Left ventricle myocardium inferior (tissue), 1 donor: ENCODE measurements at places on chromosomes 3 and 15. TPM values are rescaled to one million over a fixed set of nuclear protein-coding genes. Genes with fewer than 3 reads are reported as not detected.

DNA sequence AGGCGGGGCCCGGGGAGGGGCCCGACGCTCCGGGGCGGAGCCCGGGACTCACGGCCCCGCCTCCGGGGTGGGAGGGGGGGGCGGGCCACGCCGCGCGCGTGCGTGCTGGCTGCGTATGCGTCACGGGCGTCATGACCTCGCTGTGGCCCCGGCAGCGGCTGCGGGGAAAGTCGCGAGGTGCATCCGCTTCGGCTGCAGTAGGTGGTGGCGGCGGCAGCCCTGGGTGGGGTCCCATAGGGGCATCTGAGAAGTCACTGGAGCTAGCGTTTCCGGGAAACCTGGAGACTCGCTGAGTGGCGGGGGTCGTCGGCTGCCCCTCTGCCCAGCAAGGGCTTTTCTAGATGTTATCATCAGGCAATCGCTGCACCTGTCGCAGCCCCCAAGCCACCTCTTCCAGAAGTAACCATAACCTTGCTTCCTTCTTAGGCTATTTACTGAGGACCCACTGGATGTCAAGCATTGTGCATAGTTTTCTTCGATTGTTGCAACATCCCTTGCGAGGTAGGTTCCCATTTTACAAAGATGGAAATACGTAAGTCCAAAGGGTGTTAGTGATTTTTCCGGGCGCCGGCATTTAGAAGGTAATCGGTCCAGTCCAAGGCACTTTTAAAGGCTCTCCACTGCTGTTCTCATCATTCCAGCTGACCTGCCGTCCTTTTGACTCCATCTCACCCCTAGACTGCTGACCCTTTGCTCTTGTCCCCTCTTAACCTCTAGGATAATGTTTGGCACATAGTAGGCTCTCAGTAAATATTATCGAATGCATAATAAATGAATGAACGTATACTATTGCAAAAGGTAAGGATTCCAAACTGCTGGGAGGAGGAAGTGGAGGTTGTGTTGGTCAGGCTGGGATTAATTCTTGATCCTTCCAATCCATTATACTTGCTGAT, at the start of gene GDPGP1:
Gene GDPGP1 (plus strand): TSS at position 114 of the 893 bp plus-strand sequence. CDS start 6,700 bp downstream, outside the sequence.
- DNase-seq: no peak
- no peaks in the 10 kb centered on the region for H3K27me3 ChIP-seq
- peaks cover 53% of the 10 kb centered on the region for H3K4me1 ChIP-seq
- H3K27ac ChIP-seq: peak within 1 kb of the TSS; percentile 92
- peak within 1 kb of the TSS; percentile 74 for H3K4me3 ChIP-seq

UNC13C gene
- total RNA-seq: 0.22 TPM

- H3K27me3 ChIP-seq: no peaks in the 10 kb centered on the region
- H3K4me1 ChIP-seq: peaks cover 11% of the 10 kb centered on the region
- no peak overlapping the region for H3K4me3 ChIP-seq
- no peak for DNase-seq
Observed at GRCh38 chr15:82832601-82833361, 23.4 kb downstream of the WHAMM start.

GRCh38 chr15:77026501-77027110, 31.7 kb downstream of the PSTPIP1 start:
- H3K4me1 ChIP-seq: peaks cover 25% of the 10 kb centered on the region
- no peak overlapping the region for H3K4me3 ChIP-seq
- no peaks in the 10 kb centered on the region for H3K36me3 ChIP-seq

DNA sequence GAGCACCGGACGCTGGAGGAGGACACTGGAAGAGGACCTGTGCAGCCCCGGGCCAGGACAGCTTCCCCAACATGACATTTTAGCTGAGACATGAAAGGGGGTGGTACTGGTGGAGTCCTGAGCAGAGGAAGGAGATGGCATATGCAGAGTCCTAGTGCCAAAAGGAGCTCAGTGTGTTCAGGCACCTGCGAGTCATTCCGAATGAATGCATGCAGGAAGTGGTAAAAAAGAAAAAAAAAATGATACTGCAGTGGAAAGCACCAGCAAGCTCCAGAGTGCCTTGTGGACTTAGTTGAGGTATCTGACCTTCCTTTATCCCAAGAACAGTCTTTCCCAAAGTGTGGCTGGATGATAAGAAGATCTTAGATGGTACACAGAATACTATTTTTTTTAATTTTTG, 6.6 kb upstream of the ZNF148 start:
- peaks cover 5% of the 10 kb centered on the region for H3K27me3 ChIP-seq
- H3K27ac ChIP-seq: no peak overlapping the region
- no peaks in the 10 kb centered on the region for H3K36me3 ChIP-seq
- no peak overlapping the region for H3K4me3 ChIP-seq
- no peaks in the 10 kb centered on the region for H3K4me1 ChIP-seq

- H3K27me3 ChIP-seq: no peaks in the 10 kb centered on the region
- H3K4me1 ChIP-seq: peaks cover 11% of the 10 kb centered on the region
- DNase-seq: no peak
- H3K36me3 ChIP-seq: no peaks in the 10 kb centered on the region
Observed at GRCh38 chr3:32226875-32227500, 11.5 kb upstream of the CMTM8 start.

CCDC12 gene
- 31.0 TPM for total RNA-seq

GRCh38 chr3:56858331-56858730, 56.6 kb upstream of the ARHGEF3 start:
- no peak overlapping the region for H3K4me3 ChIP-seq
- H3K27me3 ChIP-seq: no peaks in the 10 kb centered on the region
- peaks cover 15% of the 10 kb centered on the region for H3K4me1 ChIP-seq
- H3K27ac ChIP-seq: no peak overlapping the region
- H3K36me3 ChIP-seq: no peaks in the 10 kb centered on the region

DNA sequence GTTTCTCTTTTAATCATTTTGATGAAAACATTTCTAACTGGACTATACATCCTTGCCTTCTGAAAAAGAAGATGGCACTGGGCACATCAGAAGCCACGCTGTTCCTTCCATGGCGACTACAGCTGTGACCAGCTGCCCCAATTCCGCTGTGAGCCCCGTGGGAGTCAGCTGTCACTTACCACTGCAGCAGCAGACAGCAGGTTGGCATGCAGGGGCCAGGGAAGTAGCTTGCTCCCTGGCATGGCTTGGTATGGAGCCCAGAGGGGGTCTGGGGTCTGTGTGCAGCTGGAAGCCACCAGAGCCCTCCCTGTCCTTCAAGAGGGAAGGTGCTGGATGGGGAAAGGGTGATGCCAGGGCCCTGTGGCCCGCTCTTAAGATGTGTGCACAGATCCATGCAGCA, 4.5 kb upstream of the ZXDC start:
- peaks cover 7% of the 10 kb centered on the region for H3K4me1 ChIP-seq
- no peaks in the 10 kb centered on the region for H3K36me3 ChIP-seq
- H3K27ac ChIP-seq: no peak overlapping the region
- H3K4me3 ChIP-seq: no peak overlapping the region
- H3K27me3 ChIP-seq: no peaks in the 10 kb centered on the region
- no peak for DNase-seq

- no peaks in the 10 kb centered on the region for H3K4me1 ChIP-seq
- no peak overlapping the region for H3K4me3 ChIP-seq
- H3K27me3 ChIP-seq: no peaks in the 10 kb centered on the region
- peaks cover 11% of the 10 kb centered on the region for H3K36me3 ChIP-seq
Observed at GRCh38 chr3:47752716-47753115, 29.0 kb downstream of the SMARCC1 start.

- H3K27me3 ChIP-seq: peaks cover 63% of the 10 kb centered on the region
- H3K27ac ChIP-seq: no peak overlapping the region
- peak overlapping the region; percentile 51 for H3K4me3 ChIP-seq
- H3K4me1 ChIP-seq: peaks cover 9% of the 10 kb centered on the region
- H3K36me3 ChIP-seq: no peaks in the 10 kb centered on the region
Observed at GRCh38 chr15:45134682-45135604, 5.1 kb downstream of the DUOX1 start.

DNA sequence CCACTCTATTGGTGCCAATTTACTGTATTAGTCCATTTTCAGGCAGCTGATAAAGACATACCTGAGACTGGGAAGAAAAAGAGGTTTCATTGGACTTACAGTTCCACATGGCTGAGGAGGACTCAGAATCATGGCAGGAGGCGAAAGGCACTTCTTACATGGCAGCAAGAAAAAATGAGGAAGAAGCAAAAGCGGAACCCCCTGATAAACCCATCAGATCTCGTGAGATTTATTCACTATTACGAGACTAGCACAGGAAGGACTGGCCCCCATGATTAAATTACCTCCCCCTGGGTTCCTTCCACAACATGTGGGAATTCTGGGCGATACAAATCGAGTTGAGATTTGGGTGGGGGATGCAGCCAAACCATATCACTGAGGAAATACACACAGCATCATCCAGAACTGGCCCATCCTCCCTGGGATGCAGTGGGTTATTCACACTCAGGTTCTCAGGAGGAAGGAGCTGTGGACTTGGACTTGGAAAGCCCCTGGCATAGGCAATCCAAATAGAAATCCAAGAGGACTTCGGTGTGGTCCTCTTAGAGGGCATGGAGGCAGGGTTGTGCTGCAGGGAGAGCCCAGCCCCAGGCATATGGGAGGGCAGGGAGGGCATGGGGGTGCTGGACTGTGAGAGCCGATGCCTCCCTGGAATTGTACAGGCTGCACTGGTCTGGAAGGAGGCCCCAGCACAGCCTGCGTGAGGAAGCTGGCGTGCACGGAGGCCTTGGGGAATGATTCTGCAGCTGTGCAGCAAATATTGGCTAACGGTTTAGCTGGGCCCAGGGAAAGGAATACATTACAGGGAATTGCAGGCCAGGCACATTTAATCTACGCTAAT, 62.9 kb downstream of the EFCAB12 start:
- H3K27ac ChIP-seq: peak overlapping the region; percentile 43
- no peak for DNase-seq
- no peak overlapping the region for H3K4me3 ChIP-seq
- no peaks in the 10 kb centered on the region for H3K27me3 ChIP-seq
- no peaks in the 10 kb centered on the region for H3K36me3 ChIP-seq

NDUFAF3 gene
- total RNA-seq: 159 TPM

TFG gene
- total RNA-seq: 114 TPM

DNA sequence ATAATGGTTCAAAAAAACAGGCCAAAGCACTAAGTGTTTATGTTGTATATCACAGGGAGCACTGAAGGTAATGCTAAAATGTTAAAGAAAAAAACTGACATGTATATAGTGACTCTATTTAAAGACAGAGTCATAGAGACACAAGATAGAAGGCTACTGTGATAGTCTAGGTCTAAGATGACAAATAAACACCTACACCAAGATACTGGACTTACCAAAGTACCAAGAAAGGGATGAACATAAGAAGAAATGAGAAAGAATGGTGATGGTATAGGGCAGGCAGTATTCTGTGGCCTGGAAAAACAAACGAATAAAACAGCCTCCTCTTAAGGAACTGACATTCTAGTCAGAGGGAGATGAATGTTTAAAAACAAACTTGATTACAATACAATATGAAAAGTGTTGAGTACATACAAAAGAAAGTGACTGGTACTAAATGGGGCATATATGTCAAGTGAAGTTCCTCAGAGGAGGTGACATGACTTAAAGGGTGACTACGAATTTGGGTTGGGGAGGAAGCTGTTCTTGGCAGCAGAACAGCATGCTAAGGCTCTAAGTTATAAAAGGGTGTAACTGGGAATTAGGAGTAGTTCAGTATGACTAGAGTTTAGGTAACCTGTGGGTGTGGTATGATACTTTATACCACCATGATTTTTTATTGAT, 5.9 kb downstream of the ABHD10 start:
- no peaks in the 10 kb centered on the region for H3K27me3 ChIP-seq
- H3K27ac ChIP-seq: no peak overlapping the region
- H3K36me3 ChIP-seq: peaks cover 29% of the 10 kb centered on the region
- no peak overlapping the region for H3K4me3 ChIP-seq

- no peaks in the 10 kb centered on the region for H3K36me3 ChIP-seq
- DNase-seq: no peak
- no peaks in the 10 kb centered on the region for H3K27me3 ChIP-seq
Observed at GRCh38 chr3:194244167-194244566, 107.0 kb downstream of the CPN2 start.

PCSK6 gene
- total RNA-seq: 28.6 TPM

DNA sequence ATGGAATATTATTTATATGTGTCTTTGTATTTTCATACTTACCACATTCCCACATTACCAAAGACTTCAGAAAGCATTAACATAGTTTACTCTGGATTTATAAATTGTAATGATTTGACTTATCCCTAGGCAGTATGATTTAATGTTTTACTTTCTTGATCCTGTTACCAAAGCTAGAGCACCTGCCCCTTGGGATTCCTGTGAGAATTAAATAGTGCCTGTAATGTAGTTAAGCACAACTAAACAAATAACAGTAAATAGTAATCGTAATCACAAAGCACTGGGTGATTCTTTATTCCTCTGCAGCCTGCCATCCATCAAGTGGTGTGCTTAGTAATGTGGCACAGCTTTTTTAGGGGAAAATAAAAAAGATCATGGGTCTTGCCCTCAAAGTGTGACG, 39.1 kb downstream of the ATP2C1 start:
- H3K36me3 ChIP-seq: peaks cover 12% of the 10 kb centered on the region
- no peak for DNase-seq
- H3K4me3 ChIP-seq: no peak overlapping the region
- no peaks in the 10 kb centered on the region for H3K27me3 ChIP-seq

C15orf40 gene
- 10.4 TPM for total RNA-seq

DNA sequence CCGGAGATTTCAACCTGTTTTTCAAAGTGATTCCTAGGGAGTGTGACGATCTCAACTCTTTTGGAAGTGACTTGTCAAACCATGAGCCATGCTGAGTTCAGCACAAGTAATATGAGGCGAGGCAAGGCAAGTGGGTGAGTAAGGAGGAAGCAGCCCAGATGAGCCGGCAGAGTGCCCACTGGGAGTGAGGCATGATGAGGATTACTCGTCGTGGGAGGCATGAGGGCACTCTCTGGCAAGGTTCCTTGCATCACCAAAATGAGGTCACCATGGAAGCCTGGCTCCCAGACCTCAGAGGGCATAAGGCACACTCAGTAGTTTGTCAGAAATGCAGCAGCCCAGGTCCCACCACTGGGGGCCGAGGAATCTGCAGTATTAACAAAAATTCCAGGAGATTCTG, 636.1 kb downstream of the MAGI1 start:
- no peaks in the 10 kb centered on the region for H3K36me3 ChIP-seq
- H3K4me1 ChIP-seq: peaks cover 22% of the 10 kb centered on the region
- no peak overlapping the region for H3K4me3 ChIP-seq

ACKR4 gene
- 5.2 TPM for total RNA-seq

- no peak overlapping the region for H3K4me3 ChIP-seq
- DNase-seq: peak; percentile 18
- peak overlapping the region; percentile 88 for H3K27ac ChIP-seq
- no peaks in the 10 kb centered on the region for H3K36me3 ChIP-seq
- peaks cover 27% of the 10 kb centered on the region for H3K4me1 ChIP-seq
- no peaks in the 10 kb centered on the region for H3K27me3 ChIP-seq
Observed at GRCh38 chr3:150168698-150169097, 198.0 kb upstream of the PFN2 start.
